ENCODE measurements at places on chromosomes 1 and 21.

GRCh38 chr1:191971447-191971846 lies 186.8 kb upstream of the RGS18 start:
- no peak for DNase-seq

DNA sequence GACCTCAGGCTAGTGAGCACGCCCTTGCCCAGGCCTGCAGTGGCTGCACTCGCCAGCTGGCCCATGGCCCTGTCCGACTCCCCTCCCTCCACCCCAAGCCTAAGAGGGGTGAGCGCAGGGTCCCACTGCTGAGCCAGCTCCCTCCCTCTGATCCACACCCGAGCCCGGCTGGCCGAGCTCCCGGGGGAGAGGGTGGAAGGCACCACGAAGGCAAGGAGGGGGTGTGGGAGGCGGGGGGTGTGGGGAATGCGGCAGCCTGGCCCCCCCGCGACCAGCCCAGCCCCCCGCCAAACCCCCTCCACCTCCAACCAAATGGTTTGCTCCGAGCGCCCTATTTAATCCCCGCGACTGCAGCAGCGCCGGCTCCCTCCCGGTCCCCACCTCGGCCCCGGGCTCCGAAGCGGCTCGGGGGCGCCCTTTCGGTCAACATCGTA lies at the start of gene CADM3:
Gene CADM3 (plus strand): TSS at position 362 of the 434 bp plus-strand sequence. CDS start 151 bp downstream, outside the sequence.
- no peak for DNase-seq

DNA sequence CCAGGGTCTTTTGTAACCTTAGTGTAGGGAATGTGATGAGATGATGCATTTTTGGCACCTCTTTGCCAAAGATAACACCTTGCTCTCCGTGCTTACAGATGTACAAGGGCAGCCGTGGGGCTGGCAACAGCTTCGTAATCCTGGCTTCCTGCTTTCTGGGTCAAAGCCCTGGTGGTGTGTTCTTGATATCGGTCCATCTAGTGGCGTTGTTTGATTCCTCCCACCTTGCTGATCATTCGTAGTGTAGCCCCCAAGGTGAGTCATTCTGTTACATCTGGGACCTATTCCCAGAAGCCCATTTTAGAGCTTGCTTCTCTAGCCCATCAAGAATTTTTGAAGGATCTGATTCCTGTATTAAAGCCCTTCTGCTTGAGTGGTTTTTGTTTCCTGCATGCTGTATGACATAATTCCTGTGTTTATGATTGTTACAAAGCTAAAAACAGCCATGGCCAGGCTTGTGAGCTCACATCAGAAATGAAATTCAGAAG lies 7.0 kb upstream of the CCT8 start:
- DNase-seq, result no peak

- no peak for DNase-seq
Measured at GRCh38 chr1:159408862-159409400, 23.1 kb upstream of the OR10J4 start.

DNA sequence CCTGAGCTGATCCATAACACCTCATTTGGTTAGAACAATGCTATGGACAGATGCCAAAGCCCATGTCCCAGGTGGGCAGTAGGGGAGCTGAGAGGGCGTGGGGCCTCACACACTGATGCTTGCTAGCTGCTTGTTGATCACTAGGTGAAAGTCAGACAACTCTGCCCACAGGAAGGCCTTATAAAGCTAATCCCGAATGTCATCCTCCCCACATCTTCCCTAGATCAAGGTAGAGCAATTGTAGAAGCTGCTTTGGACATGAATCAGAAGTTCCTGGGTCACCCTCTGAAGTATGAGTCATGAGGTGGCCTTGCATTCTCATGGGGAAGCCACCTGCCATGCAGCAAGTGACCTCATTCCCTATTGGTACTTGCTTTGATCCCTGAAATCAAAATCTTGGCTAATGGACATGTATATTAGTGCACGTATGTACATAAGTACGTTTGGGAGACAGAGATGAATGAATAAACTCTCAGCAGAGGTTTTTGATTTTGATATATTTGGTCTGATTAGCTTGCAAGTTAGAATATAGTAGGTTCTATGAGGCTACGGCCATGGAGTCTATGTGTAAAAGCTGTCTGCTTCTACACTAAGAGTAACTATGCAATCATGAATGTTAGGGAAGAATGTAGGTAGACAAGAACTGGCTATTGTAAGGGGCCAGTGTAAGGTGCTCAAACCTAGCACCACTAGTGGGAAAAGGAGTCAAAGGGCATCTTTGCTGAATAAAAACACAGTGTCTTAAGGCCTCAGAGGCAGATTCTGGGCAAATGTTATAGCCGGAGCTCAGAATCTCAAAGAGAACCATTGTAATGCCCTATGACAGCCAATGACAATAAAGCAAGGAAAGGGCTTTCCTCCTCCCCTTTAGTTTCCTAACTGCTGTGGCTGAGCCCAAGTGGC lies 52.6 kb downstream of the ABCA4 start:
- DNase-seq, result no peak

Measured in T-helper 9 cell (primary cell).